Stimulated activated memory B cell treated with anti-CD40 and anti-IgM and Interleukin-4, amounts not matched to agents 10 μg/mL and 1 μg/mL and 100 μg/mL, for 72 hours (primary cell): ENCODE measurements at places on chromosomes 13 and 19.

DNA sequence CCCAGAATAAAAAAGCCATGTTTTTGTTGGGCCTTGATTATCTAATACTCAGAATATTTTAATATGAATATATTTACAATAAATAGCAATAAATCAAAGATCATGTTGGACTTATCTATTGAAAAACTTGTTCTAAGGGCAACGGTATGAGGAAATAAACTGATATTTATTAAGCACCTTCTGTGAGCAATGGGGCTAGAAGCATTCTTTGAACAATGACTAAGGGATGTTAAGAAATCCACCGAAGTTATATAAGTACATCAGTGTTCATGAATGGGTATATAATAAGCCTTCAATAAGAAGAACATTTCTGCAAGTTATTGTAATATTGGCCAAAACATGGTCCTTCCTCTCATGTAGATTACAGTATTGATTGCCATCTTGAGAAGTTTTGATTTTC, 221.8 kb downstream of the OXGR1 start:
- H3K36me3 ChIP-seq: no peaks in the 10 kb centered on the region
- no peak overlapping the region for H3K27ac ChIP-seq
- H3K4me3 ChIP-seq: no peak overlapping the region
- H3K27me3 ChIP-seq: no peaks in the 10 kb centered on the region
- ATAC-seq: no peak
- no peaks in the 10 kb centered on the region for H3K4me1 ChIP-seq

DNA sequence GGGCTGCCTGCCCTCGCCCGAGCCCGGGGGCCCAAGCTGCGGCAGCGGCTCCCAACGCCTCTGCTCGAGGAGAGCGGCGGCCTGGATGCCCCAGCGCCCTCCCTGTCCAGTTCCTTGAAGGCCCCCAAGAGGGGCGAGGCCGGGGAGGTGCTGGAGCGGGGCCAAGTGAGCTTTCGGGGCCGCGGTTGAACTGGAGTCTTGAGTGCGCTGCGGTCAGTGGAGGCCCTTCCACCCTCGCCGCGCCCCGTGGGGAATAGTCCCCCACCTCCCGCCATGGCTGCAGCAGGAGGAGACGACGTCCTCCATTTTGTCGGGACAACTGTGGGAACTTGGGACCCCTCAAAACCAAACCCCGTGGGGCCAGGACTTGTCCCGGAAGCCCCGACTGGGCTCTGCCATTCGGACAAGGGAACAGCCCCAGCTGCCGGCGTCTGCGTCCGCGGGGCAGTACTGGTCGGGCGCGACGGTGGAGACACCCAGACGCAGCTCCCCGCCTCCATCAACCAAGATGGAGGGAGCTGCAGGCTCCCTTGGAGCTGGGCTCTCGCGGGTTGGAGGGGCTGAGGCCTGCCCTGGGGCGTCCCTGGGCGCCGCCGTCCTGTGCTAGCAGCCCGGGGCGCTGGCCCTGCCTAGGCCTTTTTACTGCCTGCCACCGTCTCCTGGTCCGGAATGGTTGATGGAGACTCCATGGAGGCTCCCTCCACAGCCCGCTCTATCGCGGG, 736 bp upstream of the ZMYM5 start:
- no peaks in the 10 kb centered on the region for H3K27me3 ChIP-seq
- H3K4me1 ChIP-seq: peaks cover 33% of the 10 kb centered on the region
- H3K4me3 ChIP-seq: peak overlapping the region; percentile 95
- peak overlapping the region; percentile 99 for H3K27ac ChIP-seq

GRCh38 chr13:79837741-79838450, 356.9 kb downstream of the NDFIP2 start:
- ATAC-seq: no peak
- no peak overlapping the region for H3K27ac ChIP-seq
- H3K4me1 ChIP-seq: no peaks in the 10 kb centered on the region
- H3K27me3 ChIP-seq: no peaks in the 10 kb centered on the region
- no peak overlapping the region for H3K4me3 ChIP-seq

DNA sequence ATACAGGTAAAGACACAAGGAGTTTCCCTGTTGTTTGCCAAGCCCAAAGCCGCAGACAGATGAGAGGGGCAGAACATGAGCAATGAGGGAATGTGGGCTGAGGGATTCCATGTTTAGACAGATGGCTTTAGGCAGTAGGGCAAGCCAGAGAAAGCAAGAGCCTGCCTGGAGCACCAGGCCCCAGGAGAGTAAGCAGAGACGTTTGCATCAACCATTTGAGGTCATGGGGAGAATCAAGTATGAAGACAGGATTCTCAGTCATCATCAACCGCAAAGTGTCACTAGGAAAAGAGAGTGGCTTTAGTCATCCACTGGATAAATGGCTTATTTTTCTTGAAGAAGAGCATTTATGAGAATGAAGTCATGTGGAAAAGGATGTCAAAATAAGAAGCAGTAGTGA, 184.7 kb downstream of the COG6 start:
- ATAC-seq: no peak
- no peak overlapping the region for H3K4me3 ChIP-seq
- no peaks in the 10 kb centered on the region for H3K4me1 ChIP-seq
- no peak overlapping the region for H3K27ac ChIP-seq
- H3K27me3 ChIP-seq: peaks cover 9% of the 10 kb centered on the region

DNA sequence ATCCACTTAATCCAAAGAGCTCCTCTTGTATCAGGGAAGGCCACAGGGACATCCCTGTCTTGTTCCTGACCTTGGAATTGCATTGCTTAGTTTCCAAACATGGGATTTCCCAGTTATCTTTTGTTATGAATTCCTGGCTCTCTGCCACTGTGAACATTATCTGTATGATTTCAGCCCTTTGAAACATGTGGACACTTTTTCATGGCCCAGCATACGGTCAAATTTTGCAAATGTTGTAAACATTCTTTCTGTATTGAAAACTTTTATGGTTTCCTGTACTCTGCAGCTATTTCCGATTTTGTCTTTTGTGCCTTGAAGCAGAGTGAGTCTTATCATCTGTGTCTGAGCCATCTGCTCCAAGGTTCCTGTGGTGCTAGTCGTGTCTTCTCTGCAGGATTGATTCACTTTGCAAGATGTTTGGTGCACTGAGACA, 4.5 kb upstream of the CFAP97D2 start:
- H3K4me3 ChIP-seq: no peak overlapping the region
- H3K27me3 ChIP-seq: peaks cover 13% of the 10 kb centered on the region
- H3K36me3 ChIP-seq: peaks cover 6% of the 10 kb centered on the region
- no peaks in the 10 kb centered on the region for H3K4me1 ChIP-seq

DNA sequence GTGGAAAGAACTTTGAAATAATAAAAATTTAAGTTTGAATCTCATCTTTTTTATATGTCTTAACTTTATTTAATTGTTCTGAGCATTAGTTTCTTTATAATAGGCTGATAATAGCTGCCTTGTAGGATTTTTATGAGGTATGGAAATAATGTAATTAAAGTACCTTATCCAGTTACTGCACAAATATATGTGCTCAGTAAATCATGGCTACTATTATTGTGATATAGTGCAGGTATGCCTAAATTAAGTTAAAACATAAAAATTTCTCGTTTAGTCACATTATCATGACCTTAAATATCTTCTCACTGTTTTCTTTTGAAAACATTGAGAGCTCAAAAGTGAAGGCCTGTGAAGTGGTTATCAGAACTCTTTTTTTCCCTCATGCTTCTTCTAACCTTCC, 62.9 kb downstream of the NDFIP2 start:
- ATAC-seq: no peak
- H3K4me3 ChIP-seq: no peak overlapping the region
- no peaks in the 10 kb centered on the region for H3K27me3 ChIP-seq
- no peak overlapping the region for H3K27ac ChIP-seq

- H3K27ac ChIP-seq: peak overlapping the region; percentile 91
- H3K27me3 ChIP-seq: no peaks in the 10 kb centered on the region
- H3K4me1 ChIP-seq: peaks cover 68% of the 10 kb centered on the region
- peak overlapping the region; percentile 17 for H3K4me3 ChIP-seq
Measured at GRCh38 chr19:1859331-1859781, 4.0 kb downstream of the KLF16 start.

- H3K36me3 ChIP-seq: no peaks in the 10 kb centered on the region
- no peaks in the 10 kb centered on the region for H3K4me1 ChIP-seq
- no peak overlapping the region for H3K4me3 ChIP-seq
- peaks cover 14% of the 10 kb centered on the region for H3K27me3 ChIP-seq
- no peak overlapping the region for H3K27ac ChIP-seq
Measured at GRCh38 chr13:39315796-39316195, 277.5 kb downstream of the NHLRC3 start.

DNA sequence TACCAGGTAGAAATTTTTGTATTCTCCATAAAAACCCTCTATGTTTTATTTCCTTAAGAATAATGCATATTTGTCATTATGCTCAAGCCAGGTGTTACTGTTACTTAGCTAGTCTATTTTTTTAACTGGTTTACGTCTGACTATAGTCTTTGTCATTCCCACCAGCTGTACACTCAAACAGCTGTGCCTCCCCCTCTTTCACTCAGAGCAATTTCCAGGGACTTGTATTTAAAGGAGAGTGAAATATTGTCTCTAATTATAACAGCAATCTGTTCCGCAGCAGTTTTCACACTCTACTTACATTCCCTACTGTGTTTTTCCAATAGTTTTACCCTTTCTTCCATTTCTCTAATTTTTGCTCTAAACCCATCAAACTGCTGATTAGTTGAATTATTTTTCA, 813.6 kb upstream of the MIR17HG start:
- H3K27ac ChIP-seq: no peak overlapping the region
- no peaks in the 10 kb centered on the region for H3K27me3 ChIP-seq
- H3K36me3 ChIP-seq: no peaks in the 10 kb centered on the region
- H3K4me1 ChIP-seq: no peaks in the 10 kb centered on the region
- no peak overlapping the region for H3K4me3 ChIP-seq
- ATAC-seq: no peak

- no peak for ATAC-seq
- H3K4me1 ChIP-seq: no peaks in the 10 kb centered on the region
- no peaks in the 10 kb centered on the region for H3K36me3 ChIP-seq
- no peak overlapping the region for H3K27ac ChIP-seq
- no peak overlapping the region for H3K4me3 ChIP-seq
- H3K27me3 ChIP-seq: peaks cover 15% of the 10 kb centered on the region
Measured at GRCh38 chr13:110293649-110294048, 13.3 kb downstream of the COL4A1 start.

- no peak overlapping the region for H3K27ac ChIP-seq
- H3K36me3 ChIP-seq: peaks cover 4% of the 10 kb centered on the region
- H3K4me3 ChIP-seq: no peak overlapping the region
- peaks cover 29% of the 10 kb centered on the region for H3K4me1 ChIP-seq
- peak; percentile 59 for ATAC-seq
- no peaks in the 10 kb centered on the region for H3K27me3 ChIP-seq
Measured at GRCh38 chr13:110944121-110944967, 29.5 kb upstream of the ANKRD10 start.

- no peak overlapping the region for H3K4me3 ChIP-seq
- H3K36me3 ChIP-seq: no peaks in the 10 kb centered on the region
- no peaks in the 10 kb centered on the region for H3K4me1 ChIP-seq
- no peaks in the 10 kb centered on the region for H3K27me3 ChIP-seq
Measured at GRCh38 chr13:101298517-101298916, 117.8 kb downstream of the NALCN start.

DNA sequence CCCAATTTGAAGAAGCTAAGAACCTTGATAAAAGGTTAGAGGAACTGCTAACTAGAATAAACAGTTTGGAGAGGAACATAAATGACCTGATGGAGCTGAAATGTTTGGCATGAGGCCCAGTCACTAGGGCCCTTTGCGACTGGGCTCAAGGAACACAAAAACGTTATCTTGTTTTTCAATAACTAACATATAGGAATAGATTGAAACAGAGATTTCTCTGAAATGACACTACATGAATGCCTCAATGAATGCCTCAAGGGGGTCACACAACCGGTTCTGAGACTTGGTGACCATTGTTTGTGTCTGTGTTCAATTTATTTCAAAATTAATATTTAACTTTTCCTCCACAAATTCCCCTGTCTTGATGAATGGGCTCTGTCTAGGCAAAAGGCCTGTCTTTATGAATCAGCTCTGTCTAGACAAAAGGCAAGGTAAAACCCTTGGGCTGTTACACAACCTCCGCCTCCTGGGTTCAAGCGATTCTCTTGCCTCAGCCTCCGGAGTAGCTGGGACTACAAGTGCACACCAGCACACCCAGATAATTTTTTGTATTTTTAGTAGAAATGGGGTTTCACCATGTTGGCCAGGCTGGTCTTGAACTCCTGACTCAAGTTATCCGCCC, 932 bp upstream of the ZNF486 start:
- H3K27ac ChIP-seq: no peak overlapping the region
- H3K4me1 ChIP-seq: peaks cover 20% of the 10 kb centered on the region
- H3K27me3 ChIP-seq: no peaks in the 10 kb centered on the region
- no peak overlapping the region for H3K4me3 ChIP-seq
- peaks cover 22% of the 10 kb centered on the region for H3K36me3 ChIP-seq

GRCh38 chr13:111048387-111048786, 66.7 kb upstream of the ARHGEF7 start:
- no peaks in the 10 kb centered on the region for H3K27me3 ChIP-seq
- peaks cover 35% of the 10 kb centered on the region for H3K4me1 ChIP-seq
- H3K27ac ChIP-seq: no peak overlapping the region
- no peak for ATAC-seq
- no peak overlapping the region for H3K4me3 ChIP-seq
- H3K36me3 ChIP-seq: no peaks in the 10 kb centered on the region

- H3K4me3 ChIP-seq: no peak overlapping the region
- no peak overlapping the region for H3K27ac ChIP-seq
- H3K4me1 ChIP-seq: no peaks in the 10 kb centered on the region
- H3K36me3 ChIP-seq: no peaks in the 10 kb centered on the region
Measured at GRCh38 chr13:51308781-51309180, 30.7 kb upstream of the SERPINE3 start.

- no peaks in the 10 kb centered on the region for H3K27me3 ChIP-seq
- peaks cover 6% of the 10 kb centered on the region for H3K4me1 ChIP-seq
- no peak for ATAC-seq
- H3K27ac ChIP-seq: no peak overlapping the region
Measured at GRCh38 chr19:32890326-32890725, 20.8 kb upstream of the SLC7A9 start.

GRCh38 chr13:50800091-50800739, 43.3 kb downstream of the DLEU7 start:
- H3K4me1 ChIP-seq: peaks cover 49% of the 10 kb centered on the region
- H3K36me3 ChIP-seq: peaks cover 8% of the 10 kb centered on the region
- H3K27ac ChIP-seq: peak overlapping the region; percentile 66
- H3K4me3 ChIP-seq: peak overlapping the region; percentile 72
- no peaks in the 10 kb centered on the region for H3K27me3 ChIP-seq

GRCh38 chr13:31512331-31512730, 227.0 kb upstream of the RXFP2 start:
- no peaks in the 10 kb centered on the region for H3K4me1 ChIP-seq
- H3K27me3 ChIP-seq: no peaks in the 10 kb centered on the region
- H3K4me3 ChIP-seq: no peak overlapping the region
- ATAC-seq: no peak

DNA sequence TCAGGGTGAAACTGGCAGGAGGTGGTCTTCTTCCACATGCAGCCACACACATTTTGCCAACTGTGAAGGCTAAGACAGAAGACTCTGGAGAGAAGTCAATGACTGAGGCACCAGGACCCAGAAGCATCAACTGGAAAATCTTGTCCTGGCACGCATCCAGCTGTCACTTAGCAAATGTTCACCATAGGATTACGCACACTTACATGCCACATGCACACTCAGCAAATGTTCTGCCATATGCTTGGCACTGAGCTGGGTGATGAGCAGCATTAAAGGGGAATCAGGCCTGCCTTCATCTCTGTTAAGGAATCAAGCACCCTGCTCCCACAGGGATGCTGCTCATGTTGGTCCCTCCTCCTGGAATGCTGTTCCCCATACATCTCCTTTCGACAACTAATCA, 5.1 kb downstream of the ZNF599 start:
- H3K36me3 ChIP-seq: peaks cover 68% of the 10 kb centered on the region
- ATAC-seq: no peak
- no peak overlapping the region for H3K27ac ChIP-seq
- H3K27me3 ChIP-seq: no peaks in the 10 kb centered on the region
- no peak overlapping the region for H3K4me3 ChIP-seq
